ENCODE measurements at places on chromosomes 7 and 10.

DNA sequence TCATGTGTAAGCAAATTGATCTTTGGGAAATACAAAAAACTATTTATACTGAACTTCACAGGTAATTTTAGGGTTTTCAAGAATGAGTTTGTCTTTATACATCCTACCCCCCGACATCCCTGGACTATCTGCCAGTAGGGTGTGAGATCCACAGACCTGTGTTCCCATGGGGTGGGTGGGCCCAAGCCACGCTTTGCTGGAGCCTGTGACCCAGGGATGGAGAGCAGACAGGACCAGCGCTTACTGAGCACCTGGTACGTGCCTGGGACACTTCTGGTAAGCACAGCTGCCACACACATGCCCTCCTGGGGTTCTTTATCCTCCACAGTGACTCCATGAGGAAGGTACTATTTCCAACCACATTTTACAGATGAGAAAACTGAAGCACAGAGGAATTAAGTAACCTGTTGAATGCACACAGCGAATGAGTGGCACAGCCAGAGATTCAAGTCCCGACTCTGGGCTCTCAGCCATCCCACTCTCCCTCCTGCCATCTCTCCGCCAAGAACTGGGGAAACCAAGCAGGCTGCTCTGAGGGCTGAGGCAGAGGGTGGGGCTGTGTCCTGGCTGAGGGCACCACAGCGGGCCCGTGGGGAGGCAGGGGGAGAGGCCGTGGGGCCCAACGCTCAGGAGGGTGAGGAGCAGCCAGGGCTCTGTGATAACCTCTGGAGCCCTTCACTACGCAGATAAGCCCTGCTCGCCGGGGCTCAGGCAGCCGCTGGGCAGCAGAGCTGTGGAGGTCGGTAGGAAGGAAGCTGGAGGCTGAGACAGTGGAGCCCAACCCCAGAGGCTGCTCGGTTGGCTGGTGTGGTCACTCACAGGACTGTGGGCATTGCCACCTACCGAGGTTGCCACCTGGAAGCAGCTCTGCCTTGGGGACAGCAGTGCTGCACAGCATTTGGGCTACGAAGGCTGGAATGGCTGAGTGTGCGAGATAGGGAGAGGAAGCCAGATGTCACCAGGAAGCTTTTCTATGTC is 124.2 kb downstream of the ARHGAP22 start:
- no peak for DNase-seq

DNA sequence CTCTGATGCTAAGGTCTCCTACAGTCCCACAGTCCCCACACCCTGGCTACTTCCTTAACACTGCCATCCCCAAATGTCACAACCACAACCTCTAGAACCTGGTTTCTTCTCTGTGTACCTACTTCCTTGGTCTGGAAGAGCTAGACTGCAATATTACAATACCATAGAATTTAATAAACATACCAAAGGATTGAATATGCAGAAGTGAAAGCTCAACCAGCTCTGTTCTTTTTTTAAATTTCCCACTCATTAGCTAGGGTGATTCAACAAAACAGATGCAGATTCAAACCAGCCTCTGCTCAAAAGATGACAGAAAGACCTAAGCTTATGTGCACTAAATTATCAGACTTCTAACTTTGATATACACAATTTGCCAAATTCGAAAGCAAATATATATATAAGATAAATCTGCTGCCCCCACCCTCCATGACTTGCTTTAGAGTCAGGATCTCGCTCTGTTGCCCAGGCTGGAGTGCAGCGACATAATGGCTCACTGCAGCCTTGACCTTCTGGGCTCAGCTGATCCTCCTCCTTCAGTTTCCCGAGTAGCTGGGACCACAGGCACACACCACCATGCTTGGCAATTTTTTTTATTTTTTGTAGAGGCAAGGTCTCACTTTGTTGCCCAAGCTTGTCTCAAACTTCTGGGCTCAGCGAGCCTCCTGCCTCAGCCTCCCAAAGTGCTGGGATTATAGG is 212.6 kb downstream of the CHCHD3 start:
- DNase-seq: no peak

DNA sequence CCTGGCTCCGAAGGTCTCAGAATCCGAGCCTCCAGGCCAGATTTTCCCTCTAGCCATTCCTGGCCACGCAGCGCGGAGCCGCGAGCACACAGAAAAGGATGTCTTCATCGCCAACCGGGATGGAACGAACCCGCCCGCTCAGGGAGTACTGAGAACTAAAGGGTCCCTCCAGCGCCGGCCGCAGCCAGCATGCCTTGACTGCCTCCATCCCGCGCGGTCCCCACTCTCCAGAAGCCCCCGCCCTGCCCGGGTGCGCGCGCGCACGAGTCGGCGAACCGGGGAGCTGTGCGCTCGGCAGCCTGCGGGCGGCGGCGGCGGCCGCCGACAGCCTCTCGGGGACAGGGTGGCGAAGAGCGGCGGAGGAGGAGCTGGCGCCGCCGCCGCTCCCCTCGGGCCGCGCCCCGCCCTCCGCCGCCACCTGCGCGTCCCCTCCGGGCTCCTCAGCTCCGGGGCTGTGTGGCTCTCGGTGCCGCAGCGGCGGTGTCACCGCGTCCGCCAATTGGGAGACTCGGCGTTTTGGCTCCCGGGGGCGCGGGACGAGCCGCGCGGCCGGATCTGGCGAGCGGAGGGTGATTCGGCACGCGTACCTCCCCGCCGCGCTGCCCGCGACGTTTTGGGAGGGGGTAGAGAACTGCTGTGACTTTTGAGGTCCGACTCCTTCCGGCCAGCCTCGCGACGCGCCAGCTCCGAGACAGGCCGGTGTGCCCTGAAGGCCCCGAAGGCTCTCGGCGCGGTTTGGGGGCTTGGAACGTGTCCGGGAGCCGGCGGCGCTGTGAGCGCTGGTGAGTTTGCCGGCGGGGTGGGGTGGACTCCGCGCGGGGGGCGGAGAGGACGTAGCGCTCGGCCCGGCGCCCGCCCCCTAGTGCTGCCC is 453 bp upstream of the GALNT17 start:
- peak; percentile 9 for DNase-seq

GRCh38 chr10:62491597-62491996 is 117.4 kb downstream of the ZNF365 start:
- no peak for DNase-seq

GRCh38 chr7:14115701-14116100 is 126.2 kb upstream of the ETV1 start:
- DNase-seq: no peak

GRCh38 chr10:132397671-132398565 is 918 bp downstream of the PWWP2B start:
- peak; percentile 12 for DNase-seq

GRCh38 chr10:89303161-89303560 is 1.3 kb downstream of the IFIT2 start:
- no peak for DNase-seq

- peak; percentile 55 for DNase-seq
Measured at GRCh38 chr10:72328829-72329204, 25.9 kb downstream of the DNAJB12 start.

DNA sequence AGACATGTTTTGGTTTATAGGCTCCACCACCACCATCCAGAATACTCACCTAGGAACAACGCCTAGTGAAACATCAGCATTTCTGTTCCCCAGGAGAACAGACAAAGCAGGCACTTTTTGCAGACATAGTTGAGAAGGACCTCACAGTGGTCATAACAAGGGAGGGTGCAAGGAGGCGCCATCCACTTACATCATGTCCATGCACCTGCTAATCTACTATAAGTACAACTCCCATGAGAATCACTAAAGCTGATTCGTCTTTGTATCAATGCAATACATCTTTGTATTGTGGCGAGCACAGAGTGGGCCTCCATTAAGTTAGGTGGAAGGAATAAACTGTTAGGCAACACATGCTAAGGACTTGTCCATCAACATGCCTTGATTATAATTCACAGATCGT is 207.1 kb downstream of the KCNMA1 start:
- DNase-seq: no peak

DNA sequence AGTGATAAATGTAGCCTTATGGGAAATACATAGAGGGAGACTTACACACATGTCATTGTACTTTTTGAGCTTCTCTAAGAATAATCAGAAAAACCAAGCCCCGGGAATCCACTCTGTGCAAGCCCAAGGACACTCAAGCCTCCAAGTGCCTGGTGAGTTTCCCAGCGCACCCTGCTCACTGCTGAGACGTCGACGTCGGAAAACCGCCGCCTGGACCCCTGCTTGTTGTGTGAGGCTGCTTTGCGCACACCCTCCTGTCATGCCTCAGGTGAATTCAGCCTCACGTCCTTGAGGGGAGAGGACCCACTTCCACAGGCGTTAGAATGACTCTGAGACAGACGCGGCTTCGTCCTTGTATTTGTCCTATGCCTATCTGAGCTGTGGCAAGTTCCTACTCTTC is 368.4 kb upstream of the AKR1E2 start:
- no peak for DNase-seq

Data from activated CD4-positive, alpha-beta T cell treated with anti-CD3 and anti-CD28 coated beads, Interleukin-2, Interleukin-6, amounts not matched to agents 100 ng/mL and 50 ng/mL, durations not matched to agents 16 hours and 8 hours (primary cell).